ENCODE measurements at places on chromosomes 6 and 20. TPM values are rescaled to one million over a fixed set of nuclear protein-coding genes. Genes with fewer than 3 reads are reported as not detected.

Gene LSM2
- 23.8 TPM for total RNA-seq

Gene TBX18
- total RNA-seq = not detected

Gene ULBP2
- total RNA-seq = 12.9 TPM

Gene MAP7
- 38.2 TPM for total RNA-seq

Gene ADAM33
- not detected for total RNA-seq

Gene CRISP3
- not detected for total RNA-seq

Gene ZNF318
- total RNA-seq = 15.9 TPM

Gene HNF4A
- not detected for total RNA-seq

GRCh38 chr20:40632346-40632976 is 56.6 kb downstream of the MAFB start:
- DNase-seq = no peak

DNA sequence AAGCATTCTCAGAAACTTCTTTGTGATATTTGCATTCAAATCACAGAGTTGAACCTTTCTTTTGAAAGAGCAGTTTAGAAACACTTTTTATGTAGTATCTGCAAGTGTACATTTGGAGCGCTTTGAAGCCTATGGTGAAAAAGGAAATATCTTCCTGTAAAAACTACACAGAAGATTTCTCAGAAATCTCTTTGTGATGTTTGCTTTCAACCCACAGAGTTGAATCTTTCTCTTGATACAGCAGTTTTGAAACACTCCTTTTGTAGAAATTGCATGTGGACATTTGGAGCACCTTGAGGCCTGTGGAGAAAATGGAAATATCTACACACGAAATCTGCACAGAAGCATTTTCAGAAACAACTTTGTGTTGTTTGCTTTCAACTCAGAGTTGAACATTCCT is 612.3 kb upstream of the ZNF337 start:
- DNase-seq = no peak

DNA sequence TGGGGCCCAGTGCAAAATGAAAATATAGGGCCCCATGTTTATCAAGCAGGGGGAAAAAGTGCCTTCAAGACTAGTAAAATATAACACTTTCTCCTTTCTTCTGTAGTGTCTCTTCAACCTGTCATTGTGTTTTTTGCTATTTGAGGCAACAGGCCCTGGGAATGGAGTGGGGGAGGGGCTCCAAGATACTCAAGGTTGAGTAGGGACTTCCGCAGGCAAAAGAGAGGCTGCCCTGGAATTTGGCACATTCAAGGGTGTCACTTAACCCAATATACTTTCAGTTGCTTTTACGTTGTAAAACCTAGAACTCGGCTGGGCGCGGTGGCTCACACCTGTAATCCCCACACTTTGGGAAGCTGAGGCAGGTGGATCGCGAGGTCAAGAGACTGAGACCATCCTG is 154.9 kb downstream of the ALDH8A1 start:
- DNase-seq = no peak

DNA sequence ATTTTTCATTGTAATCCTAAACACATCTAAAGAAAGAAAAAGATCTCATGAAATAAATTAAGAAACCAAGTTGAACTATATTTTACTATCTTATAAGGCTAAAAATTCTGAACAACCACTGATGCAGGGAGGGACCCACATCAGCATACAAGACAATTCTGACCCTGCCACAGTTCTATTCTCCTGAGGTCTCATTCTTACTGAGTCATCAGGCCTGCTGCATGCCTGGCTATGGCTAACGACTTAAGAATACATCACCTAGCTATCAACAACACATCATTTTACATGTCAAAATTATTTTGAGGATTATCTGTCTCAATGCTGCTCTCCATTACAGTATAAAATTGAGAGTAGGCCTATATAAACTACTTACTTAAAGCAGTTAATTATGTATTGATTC is 52.9 kb downstream of the FBXL4 start:
- no peak for DNase-seq

DNA sequence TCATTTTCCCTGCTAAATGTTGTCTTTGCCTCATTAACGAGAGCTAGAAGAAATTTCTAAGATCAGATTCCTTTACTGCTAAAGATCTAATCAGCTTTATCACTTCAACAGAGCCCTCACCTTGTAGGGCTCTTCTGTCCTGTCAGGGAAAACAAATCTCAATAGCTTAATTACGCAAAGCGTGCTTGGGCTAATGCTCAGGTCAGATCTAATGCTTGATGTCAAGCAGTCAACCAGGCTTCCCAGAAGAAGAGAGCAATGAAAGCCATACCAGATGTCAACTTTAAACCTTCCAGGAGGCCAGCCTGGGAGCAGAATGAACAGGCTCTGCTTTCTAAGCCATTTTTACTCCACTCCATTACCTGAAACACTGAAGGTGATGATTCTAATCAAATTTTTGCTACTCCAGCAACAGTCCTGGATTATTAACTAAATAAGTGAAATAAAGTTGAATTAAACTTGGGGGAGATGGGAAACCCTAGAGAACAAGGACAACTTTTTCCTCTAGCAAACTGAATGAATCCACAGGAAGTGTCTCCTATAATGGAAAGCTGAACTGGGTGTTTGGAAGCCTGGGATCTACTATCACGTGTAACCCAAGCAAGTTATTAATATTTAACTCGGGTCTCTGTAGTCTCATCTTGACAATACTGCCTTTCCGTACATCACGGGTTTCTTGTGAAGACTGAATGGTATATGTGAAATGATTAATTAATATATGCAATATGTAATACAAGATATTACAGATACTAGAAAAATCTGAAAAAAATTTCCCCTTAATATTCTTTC is 273.7 kb downstream of the PTPRK start:
- DNase-seq = no peak

DNA sequence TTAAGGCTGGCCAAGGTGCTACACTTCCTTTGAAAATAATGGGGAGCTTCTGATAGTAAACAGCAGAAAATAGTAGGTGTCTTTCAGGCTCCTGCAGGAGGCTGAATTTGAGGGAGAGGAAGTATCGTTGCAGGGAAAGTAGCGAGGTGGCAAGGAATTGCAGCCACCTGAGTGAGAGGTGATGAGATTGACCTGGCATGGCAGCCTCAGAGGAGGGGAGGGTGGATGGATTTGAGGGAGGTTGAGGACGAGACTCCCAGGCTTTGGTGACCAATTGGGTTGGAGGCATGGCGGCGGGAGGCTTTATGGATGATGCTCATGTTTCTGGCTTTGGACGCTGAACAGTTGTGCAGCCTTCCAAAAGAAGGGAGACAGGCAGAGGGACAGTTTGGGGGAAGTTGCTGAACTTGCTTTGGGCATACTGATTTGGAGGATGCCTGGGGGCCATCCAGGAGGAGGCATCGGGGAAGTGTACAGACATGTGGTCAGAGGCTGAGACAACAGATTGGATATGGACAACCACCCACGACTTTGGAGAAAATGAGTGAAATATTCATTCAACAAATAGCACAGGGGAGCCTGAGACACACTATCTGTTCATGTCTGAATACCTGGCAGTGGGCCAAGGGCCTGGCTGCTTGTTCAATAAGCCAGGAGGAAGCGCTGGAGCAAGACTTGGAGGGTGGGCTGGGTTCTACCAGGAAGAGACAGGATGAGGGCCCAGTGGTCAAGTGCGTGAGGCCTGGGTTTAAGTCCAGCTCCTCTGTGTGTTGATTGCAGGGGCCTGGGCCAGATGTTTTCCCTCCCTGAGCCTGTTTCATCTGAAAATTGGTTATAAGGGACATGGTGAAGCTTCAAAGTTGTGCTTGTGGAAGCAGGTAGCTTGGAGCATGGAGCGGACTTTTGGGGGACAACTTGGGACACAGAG is 113.2 kb downstream of the CEBPB start:
- no peak for DNase-seq

DNA sequence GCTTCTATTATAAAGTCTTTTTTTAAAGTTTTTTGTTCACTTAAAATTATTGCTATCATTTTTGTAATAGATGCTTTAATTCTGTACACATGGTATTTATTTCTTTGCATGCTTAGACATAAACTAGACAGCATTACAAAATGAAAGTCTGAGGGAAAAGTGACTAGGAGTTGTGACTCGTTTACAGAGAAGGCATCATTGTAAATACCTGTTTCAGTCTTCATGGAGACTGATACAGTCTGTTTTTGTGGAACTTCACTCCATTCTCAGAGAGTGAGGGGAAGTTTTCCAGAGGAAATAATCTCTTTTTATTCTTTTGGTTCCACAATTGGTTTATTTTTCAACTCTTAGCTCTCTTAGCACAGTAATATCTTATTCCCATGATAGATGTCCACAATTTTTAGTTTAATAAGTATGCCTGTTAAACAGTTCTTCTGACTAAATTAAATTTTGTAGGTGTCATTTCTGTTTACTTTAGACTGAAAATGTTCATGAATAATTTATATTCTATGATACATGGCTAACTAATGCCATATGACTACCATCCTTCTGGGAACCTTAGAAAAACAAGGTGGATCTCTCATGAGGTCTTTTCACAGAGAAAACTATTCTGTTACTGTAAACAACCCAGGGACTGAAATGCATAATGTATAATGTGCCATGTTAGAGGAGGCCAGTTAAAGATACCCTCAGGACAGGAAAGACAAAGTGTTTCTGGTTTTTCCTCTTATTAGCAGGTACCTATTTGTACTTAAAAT is 69.2 kb downstream of the MYO6 start:
- peak; percentile 57 for DNase-seq

GRCh38 chr6:51929934-51930574 is 157.4 kb downstream of the PKHD1 start:
- DNase-seq = no peak

DNA sequence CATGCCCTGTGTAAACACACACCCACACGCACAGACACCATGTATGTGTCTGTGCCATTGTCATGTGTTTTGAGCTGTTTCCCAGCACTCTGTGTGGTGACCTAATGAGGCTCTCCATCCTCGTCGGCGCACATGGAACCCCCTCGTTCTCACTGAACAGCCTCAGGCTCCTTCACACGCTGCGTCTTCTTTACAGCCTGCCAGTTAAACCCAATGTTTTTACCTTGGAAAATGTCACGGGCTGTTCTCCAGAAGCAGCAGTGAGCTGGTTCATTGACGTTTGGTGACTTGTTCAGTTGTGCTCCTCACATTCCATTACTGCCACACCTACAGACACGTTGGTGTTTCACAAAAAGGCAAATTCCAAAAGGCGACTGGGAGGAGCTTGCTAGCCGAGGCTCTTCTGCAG is 201.0 kb upstream of the FOXQ1 start:
- peak; percentile 43 for DNase-seq

DNA sequence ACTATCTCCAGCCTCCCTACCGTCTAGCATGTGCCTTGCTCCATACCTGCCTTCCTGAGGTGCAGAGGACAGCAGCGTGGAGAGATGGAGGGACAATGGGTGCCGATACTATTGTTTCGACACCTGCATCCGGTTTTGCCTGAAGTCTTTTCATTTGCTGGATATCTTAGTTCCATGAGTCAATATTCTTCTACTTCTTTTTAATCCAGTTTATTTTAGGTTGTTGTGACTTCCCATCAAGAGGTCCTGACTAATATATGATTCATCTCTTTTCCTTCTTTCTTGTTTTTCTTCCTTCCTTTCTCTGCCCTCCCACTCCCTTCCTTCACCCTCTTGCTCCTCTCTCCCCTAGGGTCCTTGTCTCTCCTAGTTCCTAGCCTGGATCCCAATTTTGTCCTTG is 91.4 kb downstream of the CDH26 start:
- DNase-seq = peak; percentile 35

- DNase-seq = no peak
These were observed 150.5 kb downstream of the BCAS1 start for GRCh38 chr20:53919886-53920285.

- no peak for DNase-seq
These were observed 5.5 kb upstream of the ABCF1 start for GRCh38 chr6:30565772-30566171.

DNA sequence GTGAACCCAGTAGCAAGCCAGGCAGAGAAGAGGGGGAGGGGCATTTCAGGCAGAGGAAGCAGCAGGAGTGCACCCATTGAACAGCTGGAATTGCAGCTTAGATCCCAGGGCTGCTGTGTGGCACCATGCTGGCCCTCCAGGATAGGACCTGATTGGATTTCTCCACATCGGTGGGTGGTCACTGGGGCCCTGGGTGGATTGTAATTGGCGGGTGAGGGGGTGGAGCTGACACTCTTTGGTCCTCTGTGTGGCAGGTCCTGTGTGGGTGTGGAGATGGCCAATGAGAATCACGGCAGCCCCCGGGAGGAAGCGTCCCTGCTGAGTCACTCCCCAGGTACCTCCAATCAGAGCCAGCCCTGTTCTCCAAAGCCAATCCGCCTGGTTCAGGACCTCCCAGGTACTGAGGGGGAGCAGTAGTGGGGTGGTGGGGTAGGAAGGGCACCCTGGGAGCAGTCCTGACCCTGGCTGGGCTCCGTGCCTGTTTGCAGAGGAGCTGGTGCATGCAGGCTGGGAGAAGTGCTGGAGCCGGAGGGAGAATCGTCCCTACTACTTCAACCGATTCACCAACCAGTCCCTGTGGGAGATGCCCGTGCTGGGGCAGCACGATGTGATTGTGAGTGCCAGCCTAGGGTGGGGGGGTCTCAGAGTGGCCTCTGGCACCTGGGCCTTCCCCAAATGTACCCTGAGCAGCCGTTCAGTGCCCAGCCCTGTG is 4.4 kb downstream of the PCIF1 start:
- no peak for DNase-seq

DNA sequence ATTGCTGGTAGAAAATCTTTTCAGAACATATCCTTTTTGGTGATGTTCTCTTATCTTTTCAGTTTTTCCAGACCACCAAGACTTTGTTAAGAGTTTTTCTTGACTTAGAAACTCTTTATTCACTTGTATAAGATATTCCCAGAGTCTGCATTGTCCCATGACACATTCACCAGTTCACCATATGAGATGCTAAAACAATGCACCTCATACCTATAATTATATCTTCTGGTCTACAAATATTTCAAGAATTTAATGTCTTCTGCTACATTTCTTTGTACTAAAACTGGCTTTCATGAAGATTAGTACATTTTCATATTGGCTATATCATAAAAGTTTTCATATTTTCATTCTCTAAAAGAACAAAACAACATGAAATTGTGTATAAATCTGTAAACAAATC is 111.3 kb downstream of the ADGRG6 start:
- DNase-seq = no peak

GRCh38 chr20:48277266-48277665 is 492.0 kb upstream of the SULF2 start:
- DNase-seq = peak; percentile 75

All from mammary epithelial cell (primary cell).